A549 (cell line): ENCODE measurements at places on chromosomes 13 and 19. TPM values are rescaled to one million over a fixed set of nuclear protein-coding genes. Genes with fewer than 3 reads are reported as not detected.

GRCh38 chr13:103325672-103326071, 259.5 kb upstream of the SLC10A2 start:
- DNase-seq: no peak

DNA sequence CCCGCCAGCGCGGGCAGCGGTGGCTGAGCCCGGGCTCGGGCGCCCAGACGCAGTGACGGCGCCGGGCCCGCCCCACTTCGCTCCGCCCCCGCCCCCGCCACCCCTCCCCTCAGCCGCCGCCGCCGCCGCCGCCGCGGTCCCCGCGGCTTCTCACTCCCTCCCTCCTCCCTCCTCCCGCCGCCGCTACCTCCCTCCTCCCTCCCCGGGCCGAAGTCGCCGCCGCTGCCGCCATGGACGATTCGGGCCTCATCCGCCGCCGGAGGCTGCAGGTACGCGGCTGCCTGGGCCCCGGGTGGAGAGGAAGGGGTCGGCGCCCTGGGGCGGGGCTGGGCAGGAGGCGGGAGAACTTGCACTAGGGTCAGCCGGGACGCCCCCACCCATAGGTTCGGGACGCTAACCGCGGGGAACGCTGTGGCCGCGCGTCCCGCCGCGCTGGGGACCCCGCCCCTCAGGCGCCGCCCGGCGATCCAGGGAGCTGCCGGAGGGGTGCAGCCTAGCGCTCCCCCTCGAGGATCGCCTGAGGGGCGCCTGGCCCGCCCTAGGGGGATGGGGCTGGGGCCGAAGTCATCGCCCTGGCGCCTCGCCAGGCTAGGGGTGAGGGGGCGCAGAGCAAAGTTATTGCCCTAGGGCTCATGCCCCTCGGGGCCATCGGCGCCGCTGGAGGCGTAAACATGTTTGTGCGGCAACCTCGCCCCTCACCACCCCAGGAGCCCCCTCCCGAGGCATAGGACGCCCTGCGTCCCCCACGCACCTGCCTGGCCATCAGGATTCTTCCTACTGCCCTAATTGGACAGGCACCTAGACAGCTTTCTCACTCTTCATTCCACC, 427 bp downstream of the RTBDN start:
- no peak for DNase-seq

The KL gene
- not detected in 3 replicates for polyA plus RNA-seq

The SEMA6B gene
- 8.0 to 9.0 TPM (median 9.0 TPM) in 3 replicates for polyA plus RNA-seq

The ELSPBP1 gene
- not detected in 3 replicates for polyA plus RNA-seq

DNA sequence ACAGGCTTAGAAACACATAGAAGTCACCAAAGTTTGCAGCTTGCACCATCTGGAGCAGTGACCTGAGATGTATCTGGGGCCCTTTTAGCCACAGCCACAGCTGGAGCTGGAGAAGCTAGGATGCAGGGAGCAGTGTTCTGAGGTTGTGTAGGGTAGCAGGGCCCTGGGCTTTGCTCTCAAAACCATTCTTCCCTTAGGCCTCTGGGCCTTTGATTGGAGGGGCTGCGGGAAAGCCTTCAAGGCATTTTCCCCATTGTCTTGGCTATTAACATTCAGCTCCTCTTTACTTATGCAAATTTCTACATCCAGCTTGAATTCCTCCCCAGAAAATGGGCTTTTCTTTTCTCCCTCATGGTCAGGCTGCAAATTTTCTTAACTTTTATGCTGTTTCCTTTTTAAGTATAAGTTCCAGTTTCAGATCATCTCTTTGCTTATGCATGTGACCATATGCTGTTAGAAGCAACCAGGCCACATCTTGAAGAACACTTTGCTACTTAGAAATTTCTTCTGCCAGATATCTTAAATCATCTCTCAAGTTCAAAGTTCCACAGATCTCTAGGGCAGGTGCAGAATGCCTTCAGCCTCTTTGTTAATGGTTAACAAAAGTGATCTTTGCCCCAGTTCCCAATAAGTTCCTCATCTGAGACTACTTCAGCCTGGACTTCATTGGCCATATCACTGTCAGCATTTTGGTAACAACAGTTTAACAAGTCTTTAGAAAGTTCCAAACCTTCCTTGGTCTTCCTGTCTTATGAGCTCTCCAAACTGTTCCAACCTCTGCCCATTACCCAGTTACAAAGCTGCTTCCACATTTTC, 48.5 kb downstream of the NBEA start:
- DNase-seq: peak; percentile 3

The KLK3 gene
- polyA plus RNA-seq: not detected in 3 replicates

The FFAR1 gene
- polyA plus RNA-seq: not detected in 3 replicates

The BEST2 gene
- polyA plus RNA-seq: not detected in 3 replicates

GRCh38 chr19:27759896-27760295, 1453.1 kb downstream of the UQCRFS1 start:
- DNase-seq: no peak

DNA sequence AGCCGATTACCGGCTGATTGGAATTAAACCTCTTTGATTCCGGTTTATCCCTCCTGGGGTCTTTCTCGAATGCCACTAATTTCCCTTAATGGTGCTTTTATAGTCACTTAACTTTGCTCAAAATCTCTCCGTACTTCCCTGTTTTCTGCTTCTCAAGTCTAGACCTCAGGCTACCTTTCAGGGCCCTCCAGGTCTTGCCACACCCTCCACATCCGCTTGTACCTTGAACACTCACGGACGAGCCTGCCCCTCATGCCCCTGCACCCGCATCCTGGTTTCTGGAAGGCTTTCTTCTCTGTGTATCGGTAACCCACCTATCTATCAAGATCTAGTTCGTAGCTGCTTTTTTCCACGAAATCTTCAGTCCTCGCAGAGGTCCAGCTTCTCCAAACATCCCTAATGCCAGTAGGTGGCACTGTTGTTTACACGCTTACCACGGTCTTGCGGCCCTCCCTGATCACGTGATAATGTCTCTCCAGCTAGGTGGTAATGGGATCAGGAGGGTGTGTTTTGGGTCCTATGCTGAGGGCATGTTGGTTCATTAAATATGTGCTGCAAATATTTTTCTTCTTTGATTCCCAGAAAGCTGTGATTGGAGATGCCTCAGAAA, 13.8 kb downstream of the ATP12A start:
- peak; percentile 71 for DNase-seq

DNA sequence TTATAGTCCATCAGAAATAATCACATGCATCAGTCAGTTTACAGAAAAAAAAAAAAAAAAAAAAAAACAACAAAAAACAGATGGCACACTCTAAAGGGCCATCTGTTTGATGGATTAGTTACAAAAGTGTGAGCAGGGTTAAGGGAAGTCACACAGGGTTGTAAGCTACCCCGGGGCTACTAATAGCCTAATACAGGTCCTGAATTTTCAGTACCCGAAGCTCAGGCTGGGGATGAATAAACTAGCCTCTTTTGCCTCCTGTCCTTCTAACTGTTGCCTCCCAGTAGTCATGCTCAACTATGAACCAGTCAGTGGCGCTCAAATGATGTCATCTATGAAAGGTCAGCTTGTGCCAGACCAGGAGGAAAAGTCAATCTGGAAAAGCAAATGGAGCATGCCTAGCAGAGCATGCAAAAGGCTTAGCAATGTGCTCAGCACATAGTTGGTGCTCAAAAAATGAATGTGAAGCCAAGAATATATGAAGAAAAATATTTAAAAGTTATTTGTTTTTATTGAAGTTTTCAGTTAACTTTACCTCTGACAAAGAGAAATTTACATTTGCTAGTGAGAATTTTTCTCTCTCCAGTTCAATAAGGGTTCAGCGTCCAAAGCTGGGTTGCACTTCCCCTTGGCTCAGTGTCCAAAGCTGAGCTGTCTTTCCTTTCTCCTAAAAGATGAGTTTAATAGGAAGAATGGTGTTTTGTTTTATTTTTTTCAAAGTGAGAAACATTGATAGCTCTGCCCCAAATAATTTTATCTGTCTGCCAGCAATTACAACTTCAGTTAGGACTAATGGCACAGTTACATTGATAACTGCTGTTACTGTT, 30.8 kb upstream of the LRCH1 start:
- no peak for DNase-seq

The IZUMO4 gene
- polyA plus RNA-seq: 1.0 to 1.8 TPM (median 1.0 TPM) in 3 replicates

The SPACA4 gene
- 0.12 to 0.13 TPM in 2 of 3 replicates, not detected in the other for polyA plus RNA-seq
